Right ventricle myocardium superior (tissue), 1 donor: ENCODE measurements at places on chromosomes 6 and 20. TPM values are rescaled to one million over a fixed set of nuclear protein-coding genes. Genes with fewer than 3 reads are reported as not detected.

DDO gene
- total RNA-seq = 31.1 TPM

LY6G5B gene
- total RNA-seq = 2.8 TPM

PGBD1 gene
- total RNA-seq = 2.3 TPM

HIVEP2 gene
- 12.8 TPM for total RNA-seq

GCNT2 gene
- total RNA-seq = 37.1 TPM

DNA sequence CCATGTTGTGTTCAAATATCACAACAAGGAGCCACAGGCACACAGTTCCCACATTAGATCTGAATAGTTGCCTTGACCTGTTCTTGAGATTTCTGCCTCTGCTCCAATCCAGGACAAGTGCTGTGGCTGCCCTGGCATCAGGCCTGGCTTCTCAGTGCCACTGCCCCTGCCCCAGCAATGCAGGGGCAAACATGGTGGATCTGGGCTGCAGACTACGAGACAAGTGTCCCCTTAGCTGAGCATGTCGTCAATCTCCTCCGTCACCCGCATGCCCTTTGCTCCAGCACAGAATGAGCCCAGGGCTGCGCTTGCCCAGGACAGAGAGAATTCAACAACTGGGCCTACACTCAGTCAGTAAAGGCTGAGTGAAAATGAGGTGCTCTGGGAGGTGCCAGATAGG, 201.6 kb downstream of the SYNDIG1 start:
- DNase-seq = no peak

GRCh38 chr6:168495133-168495532, 54.1 kb downstream of the SMOC2 start:
- no peak for DNase-seq

DNA sequence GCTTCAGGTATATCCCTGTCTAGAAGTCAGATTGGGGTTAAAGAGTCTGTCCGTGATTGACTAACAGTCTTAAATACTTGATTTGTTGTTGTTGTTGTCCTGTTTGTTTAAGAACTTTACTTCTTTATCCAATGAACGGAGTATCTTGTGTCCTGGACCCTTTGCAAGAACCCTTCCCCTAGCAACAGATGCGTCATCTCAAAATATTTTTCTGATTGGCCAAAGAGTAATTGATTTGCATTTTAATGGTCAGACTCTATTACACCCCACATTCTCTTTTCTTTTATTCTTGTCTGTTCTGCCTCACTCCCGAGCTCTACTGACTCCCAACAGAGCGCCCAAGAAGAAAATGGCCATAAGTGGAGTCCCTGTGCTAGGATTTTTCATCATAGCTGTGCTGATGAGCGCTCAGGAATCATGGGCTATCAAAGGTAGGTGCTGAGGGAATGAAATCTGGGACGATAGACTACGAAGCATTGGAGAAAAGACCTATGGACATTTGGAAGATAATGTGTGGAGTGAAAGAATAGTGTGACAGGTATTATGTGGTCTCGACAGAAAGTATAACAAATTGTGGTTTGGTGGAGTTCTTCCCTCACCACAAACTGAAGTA, at the start of gene HLA-DRA:
Gene HLA-DRA, plus strand, starts transcription at position 286 of the 613 bp plus-strand sequence. Its CDS starts 64 bp downstream, at position 350.
- no peak for DNase-seq

- no peak for DNase-seq
Measured at GRCh38 chr6:38306931-38307330, 332.8 kb downstream of the BTBD9 start.

- no peak for DNase-seq
Measured at GRCh38 chr20:41017448-41018042, 11.1 kb upstream of the TOP1 start.
